ENCODE measurements at places on chromosomes 6 and 20. TPM values are rescaled to one million over a fixed set of nuclear protein-coding genes. Genes with fewer than 3 reads are reported as not detected.

DNA sequence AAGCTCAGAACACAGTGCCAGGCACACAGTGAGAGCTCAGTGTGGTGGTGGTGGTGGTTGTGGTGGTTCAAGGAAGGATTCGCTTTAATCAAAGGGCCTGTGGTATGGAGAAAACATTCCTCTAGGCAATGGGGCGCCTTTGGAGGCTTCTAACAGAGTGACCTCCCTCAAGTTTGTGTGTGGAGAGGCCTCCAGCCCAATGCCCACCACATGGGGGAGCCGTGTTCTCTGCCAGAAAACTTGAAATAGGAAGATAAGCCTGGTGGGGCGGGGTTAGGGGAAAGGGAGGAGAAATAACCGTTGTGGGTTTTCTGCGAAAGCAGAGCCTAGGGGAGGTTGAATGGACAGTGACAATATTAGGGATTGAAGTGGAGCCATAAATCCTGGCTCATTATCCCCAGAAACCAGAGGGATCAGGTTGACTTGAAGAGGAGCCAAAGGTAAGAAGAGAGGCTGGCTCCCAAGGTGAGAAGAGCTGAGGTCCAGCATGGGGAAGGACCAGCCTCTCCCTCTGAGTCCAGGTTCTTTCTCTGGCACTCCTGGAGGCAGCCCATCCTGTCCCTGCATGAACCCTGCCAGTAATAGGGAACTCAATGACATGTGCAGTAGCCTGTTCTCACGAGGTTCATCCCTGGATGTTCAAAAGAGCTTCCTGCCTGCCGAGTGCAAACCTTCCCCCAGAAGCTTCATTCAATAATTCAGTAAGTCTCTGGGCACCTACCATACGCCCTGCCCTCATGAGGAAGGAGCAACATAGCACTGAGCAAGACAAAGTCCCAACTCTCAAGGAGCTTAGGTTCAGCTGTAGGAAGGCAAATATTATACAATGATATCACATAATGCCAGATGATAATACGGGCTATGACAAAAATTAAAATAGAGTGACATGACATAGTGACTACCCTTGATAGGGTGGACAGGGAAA, 51.4 kb downstream of the TGM2 start:
- peaks cover 38% of the 10 kb centered on the region for H3K4me1 ChIP-seq
- H3K36me3 ChIP-seq, result no peaks in the 10 kb centered on the region
- no peak overlapping the region for H3K4me3 ChIP-seq
- peak overlapping the region; percentile 65 for H3K27ac ChIP-seq
- no peak for DNase-seq
- H3K27me3 ChIP-seq, result no peaks in the 10 kb centered on the region

DNA sequence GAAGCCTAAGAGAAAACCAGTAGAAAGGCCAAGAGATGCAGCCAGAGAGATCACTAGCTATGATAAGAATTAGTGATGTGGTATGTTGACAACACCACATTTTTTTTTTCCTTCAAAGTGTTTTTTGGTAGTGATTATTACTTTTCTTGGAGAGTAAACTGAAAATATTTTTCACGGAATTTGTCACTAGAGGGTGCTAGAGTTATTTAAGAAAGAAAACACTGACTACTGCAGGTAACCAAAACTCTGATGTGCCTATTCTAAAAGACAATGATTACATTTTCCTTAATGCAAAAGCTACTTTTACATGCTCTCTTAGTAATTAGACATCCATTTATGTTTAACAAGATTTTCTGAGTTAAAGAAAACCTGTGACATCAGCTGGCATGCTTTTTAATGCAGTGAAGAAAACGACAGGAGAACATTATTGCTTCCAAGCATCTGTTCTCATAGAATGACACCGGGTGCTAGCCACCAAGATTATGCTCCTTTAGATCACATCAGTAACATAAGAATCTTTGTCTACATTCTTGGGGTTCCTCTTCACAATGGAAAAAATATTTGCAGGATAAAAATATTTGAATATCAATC, 28.8 kb downstream of the RWDD2A start:
- H3K36me3 ChIP-seq, result peaks cover 3% of the 10 kb centered on the region
- no peaks in the 10 kb centered on the region for H3K4me1 ChIP-seq
- H3K4me3 ChIP-seq, result no peak overlapping the region
- H3K27ac ChIP-seq, result no peak overlapping the region
- no peaks in the 10 kb centered on the region for H3K27me3 ChIP-seq

GRCh38 chr6:25953733-25954132, 8.9 kb upstream of the TRIM38 start:
- DNase-seq, result no peak
- no peak overlapping the region for H3K27ac ChIP-seq
- H3K27me3 ChIP-seq, result no peaks in the 10 kb centered on the region
- H3K4me1 ChIP-seq, result no peaks in the 10 kb centered on the region

GRCh38 chr6:42226161-42226611, 8.5 kb upstream of the MRPS10 start:
- peak overlapping the region; percentile 66 for H3K27ac ChIP-seq
- H3K4me3 ChIP-seq, result no peak overlapping the region
- DNase-seq, result no peak
- peaks cover 21% of the 10 kb centered on the region for H3K4me1 ChIP-seq

- H3K4me1 ChIP-seq, result peaks cover 11% of the 10 kb centered on the region
- H3K36me3 ChIP-seq, result no peaks in the 10 kb centered on the region
- DNase-seq, result no peak
- no peaks in the 10 kb centered on the region for H3K27me3 ChIP-seq
Observed at GRCh38 chr20:4563031-4563430, 158.7 kb upstream of the PRND start.

DNA sequence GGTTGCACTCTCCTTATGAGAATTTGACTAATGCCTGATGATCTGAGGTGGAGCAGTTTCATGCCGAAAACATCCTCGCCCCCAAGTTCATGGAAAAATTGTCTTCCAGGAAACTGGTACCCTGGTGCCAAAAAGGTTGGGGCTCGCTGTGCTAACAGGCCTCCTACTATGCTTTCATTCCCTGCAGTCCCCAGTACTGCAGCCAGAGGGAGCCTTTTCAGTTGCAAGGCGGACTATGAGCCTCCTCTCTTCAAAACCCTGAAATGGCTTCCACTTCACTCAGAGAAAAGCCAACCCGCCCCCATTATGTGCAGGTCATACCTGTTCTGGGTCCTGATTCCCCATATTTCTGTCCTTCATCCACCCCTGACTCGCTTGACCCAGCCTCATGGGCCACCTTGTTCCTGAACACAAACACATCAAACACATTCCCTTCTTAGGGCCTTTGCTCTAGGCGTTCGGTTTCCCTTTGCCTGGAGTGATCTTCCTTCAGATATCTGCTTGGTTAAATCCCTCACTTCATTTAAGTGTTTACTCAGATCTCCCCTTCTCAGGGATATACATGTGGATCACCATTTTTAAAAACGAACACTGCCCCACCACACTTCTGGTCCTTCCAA, 173.7 kb downstream of the PHACTR1 start:
- H3K4me3 ChIP-seq, result no peak overlapping the region
- H3K4me1 ChIP-seq, result no peaks in the 10 kb centered on the region
- DNase-seq, result no peak

DNA sequence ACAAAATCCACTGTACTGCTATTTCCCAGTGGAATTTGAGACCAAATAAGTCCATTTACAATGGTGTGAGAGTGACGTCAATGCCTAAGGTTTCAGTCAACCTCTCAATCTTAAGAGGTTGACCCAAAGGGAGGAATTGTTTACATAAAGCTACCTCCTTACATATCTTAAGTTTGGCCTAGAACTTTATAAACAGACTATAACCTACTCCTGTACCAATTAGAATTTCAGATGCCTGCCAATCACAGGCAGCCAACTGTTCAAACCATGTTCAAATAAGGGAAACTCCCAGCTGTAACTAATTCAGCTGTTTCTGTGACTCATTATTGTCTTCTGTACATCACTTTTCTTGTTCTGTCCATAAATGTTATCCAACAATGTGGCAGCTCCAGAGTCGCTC, 14.5 kb downstream of the LGSN start:
- no peaks in the 10 kb centered on the region for H3K27me3 ChIP-seq
- H3K4me3 ChIP-seq, result no peak overlapping the region
- H3K36me3 ChIP-seq, result no peaks in the 10 kb centered on the region
- DNase-seq, result no peak

The OVOL2 gene
- not detected for polyA plus RNA-seq

DNA sequence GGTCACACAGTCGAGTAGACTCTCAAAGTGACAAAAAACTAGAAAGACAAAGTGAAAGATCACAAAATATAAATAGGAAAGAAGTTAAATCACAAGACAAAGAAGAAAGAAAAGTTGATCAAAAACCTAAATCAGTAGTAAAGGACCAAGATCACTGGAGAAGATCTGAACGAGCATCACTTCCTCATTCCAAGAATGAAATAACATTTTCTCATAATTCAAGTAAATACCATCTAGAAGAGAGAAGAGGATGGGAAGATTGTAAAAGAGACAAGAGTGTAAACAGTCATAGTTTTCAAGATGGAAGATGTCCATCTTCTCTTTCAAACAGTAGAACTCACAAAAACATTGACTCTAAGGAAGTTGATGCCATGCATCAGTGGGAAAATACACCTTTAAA, 31.6 kb upstream of the GJA10 start:
- H3K4me3 ChIP-seq, result no peak overlapping the region
- no peaks in the 10 kb centered on the region for H3K4me1 ChIP-seq
- no peak overlapping the region for H3K27ac ChIP-seq
- no peak for DNase-seq
- H3K36me3 ChIP-seq, result peaks cover 64% of the 10 kb centered on the region
- no peaks in the 10 kb centered on the region for H3K27me3 ChIP-seq

The LHFPL5 gene
- not detected for polyA plus RNA-seq

- no peaks in the 10 kb centered on the region for H3K27me3 ChIP-seq
- H3K4me3 ChIP-seq, result no peak overlapping the region
- no peaks in the 10 kb centered on the region for H3K36me3 ChIP-seq
- DNase-seq, result no peak
- no peaks in the 10 kb centered on the region for H3K4me1 ChIP-seq
Observed at GRCh38 chr6:14269436-14269835, 151.9 kb downstream of the CD83 start.

The PCK1 gene
- not detected for polyA plus RNA-seq

GRCh38 chr6:142850679-142851423, 94.1 kb downstream of the HIVEP2 start:
- no peak overlapping the region for H3K27ac ChIP-seq
- no peak overlapping the region for H3K4me3 ChIP-seq
- peaks cover 18% of the 10 kb centered on the region for H3K4me1 ChIP-seq
- no peaks in the 10 kb centered on the region for H3K36me3 ChIP-seq
- H3K27me3 ChIP-seq, result no peaks in the 10 kb centered on the region

- DNase-seq, result no peak
- no peaks in the 10 kb centered on the region for H3K36me3 ChIP-seq
- H3K27me3 ChIP-seq, result no peaks in the 10 kb centered on the region
- no peak overlapping the region for H3K4me3 ChIP-seq
- no peaks in the 10 kb centered on the region for H3K4me1 ChIP-seq
Observed at GRCh38 chr6:139146317-139146726, 11.4 kb downstream of the HECA start.

GRCh38 chr6:105592329-105592728, 189.4 kb upstream of the PREP start:
- H3K4me1 ChIP-seq, result no peaks in the 10 kb centered on the region
- no peaks in the 10 kb centered on the region for H3K27me3 ChIP-seq
- DNase-seq, result no peak

The NDUFAF5 gene
- 8.0 TPM for polyA plus RNA-seq

DNA sequence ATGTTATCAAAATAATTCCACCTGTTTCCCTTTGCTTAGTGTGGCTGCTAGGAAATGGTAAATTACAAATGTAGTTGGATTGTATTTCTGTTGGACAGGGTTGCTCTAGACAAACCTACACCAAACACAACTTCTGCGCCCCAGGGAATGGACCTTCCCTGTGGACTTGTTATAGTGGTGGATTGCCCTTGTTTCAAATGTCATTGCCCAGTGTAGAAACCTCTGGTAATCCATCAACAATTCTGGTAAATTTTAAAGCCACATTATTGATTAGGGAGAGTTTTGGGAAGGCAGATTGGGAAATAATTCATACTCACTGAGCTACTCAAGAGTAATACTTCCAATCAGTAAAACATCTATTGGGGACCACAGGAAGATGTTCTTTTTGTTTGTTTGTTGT, 239.8 kb downstream of the ARID1B start:
- H3K27me3 ChIP-seq, result no peaks in the 10 kb centered on the region
- no peaks in the 10 kb centered on the region for H3K36me3 ChIP-seq
- no peak for DNase-seq
- no peak overlapping the region for H3K4me3 ChIP-seq

GRCh38 chr6:34514593-34515472, 41.3 kb downstream of the SPDEF start:
- H3K36me3 ChIP-seq, result no peaks in the 10 kb centered on the region
- no peak overlapping the region for H3K27ac ChIP-seq
- H3K4me1 ChIP-seq, result no peaks in the 10 kb centered on the region
- peak overlapping the region; percentile 22 for H3K4me3 ChIP-seq

The SLC35D3 gene
- polyA plus RNA-seq, result 0.16 TPM

The HSPA12B gene
- polyA plus RNA-seq, result 0.46 TPM

DNA sequence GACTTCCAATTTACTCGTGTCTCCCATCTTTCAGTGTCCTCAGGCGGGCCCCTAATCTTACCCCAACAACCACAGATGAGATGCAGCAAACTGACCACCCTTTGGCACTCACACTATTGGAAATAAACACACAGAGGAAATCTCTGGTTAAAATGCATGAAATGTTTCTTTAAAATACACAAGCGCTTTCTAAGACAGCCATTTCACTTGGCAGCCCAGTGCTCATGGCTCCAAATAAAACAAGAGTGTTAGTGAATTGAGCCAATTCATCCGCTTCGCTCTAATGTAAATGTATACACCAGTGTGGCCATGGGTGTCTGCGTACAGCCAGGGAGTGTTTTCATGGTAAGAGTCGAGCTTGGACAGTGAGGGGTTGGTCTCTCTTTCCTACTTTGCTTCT, 282.9 kb downstream of the CLIC5 start:
- H3K4me3 ChIP-seq, result no peak overlapping the region
- peaks cover 5% of the 10 kb centered on the region for H3K27me3 ChIP-seq
- no peak for DNase-seq
- H3K36me3 ChIP-seq, result no peaks in the 10 kb centered on the region
- no peak overlapping the region for H3K27ac ChIP-seq

DNA sequence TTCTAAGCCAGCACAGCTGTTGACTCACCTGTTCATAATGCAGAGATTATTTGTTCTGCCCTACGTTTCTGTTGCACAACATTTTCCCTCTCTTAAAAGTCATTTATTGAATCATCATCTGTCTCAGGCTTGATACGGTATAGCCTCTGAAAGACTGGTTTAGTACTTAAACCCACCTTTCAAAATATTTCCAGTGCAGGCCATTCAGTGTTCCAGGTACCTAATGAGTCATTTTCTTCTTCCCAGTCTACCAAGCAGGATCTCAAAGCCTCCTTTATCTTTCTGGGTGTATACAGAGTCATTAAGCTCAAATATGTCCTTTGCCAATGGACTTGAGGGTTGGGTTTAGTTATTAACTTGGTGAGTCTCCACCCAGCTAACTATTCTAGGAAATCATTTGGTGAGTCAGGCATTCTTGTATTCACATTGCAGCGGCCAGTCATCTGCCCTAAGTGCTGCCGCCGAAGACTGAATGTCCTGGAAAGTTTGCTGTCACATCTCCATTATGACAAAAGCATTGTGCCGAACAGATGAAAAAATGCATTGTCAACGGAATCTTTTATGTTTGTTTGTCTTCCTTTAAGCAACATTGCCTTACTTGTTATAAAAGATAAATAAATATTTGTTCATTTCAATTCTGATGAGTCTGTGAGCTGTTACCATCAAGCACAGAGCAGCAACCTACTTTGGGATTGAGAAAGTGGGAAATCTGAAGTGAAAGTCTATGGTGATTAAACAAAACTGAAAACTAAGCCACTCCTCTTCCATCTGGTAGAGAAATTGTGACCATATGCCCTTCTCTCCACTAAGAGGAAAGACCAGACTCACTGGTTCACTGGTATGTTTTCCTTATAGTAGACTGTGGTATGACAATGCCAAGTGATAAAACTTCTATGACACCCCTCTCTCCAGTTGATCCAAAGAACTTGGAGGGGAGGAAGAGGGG, 14.3 kb upstream of the FAM135A start:
- H3K36me3 ChIP-seq, result no peaks in the 10 kb centered on the region
- H3K27ac ChIP-seq, result no peak overlapping the region
- no peaks in the 10 kb centered on the region for H3K27me3 ChIP-seq

Measured in SK-N-SH (cell line).